ENCODE measurements at places on chromosomes 7 and 10.

GRCh38 chr10:66151346-66151745, 774.5 kb upstream of the LRRTM3 start:
- DNase-seq = no peak

GRCh38 chr10:121865554-121865953, 62.3 kb downstream of the ATE1 start:
- no peak for DNase-seq

GRCh38 chr10:68163735-68164134, 54.4 kb downstream of the MYPN start:
- no peak for DNase-seq

DNA sequence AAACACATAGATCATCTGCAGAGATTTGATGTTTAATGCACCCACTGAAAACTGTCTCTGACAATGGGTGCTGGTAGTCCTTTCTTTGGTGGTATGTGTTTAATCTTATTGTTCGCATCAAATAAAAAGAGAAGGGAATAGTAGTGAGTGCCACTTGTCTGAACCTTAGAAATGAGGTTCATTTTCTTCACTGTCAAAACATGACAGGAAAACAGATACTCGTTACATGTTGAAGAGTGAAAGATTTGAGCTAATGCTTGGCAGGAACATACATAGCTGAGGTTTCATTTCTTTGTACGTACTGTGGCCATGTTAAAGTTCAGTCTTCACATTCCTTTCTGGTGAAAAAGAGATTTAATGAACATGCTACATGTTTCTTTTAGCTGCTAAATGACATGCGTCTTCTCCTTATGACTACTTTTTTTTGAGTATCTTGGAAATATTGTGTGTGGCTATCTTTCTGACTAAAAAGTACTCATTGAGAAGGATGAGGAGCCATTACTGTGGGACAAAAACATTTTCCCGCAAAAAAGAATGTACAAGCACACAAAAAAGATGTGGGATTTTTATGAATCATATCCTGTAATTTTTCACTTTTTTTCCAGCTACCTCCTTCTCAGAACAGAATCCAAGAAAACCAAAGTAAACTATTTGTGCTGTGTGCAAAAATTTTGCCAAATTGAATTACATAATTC, 108.0 kb downstream of the TWIST1 start:
- DNase-seq = no peak

DNA sequence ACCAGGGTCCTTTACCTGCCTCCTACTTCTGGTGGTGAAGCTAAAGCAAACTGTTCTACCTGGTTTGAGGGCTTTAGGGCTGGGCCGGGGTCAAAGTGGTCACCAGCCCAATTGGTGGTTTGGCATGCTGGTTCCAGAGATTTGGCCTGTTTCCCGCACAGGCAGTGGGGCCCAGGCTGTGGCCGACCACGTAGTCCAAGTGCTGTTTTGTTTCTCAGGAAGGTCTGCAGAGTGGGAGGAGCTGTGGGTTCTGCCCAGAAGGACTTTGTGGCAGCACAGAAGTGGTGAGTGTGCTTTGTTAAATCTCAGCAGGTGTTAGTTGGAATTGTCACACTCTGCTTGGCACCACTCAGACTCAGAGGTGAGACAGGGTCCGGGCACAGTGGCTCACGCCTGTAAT, 85.8 kb downstream of the MKX start:
- DNase-seq = no peak

DNA sequence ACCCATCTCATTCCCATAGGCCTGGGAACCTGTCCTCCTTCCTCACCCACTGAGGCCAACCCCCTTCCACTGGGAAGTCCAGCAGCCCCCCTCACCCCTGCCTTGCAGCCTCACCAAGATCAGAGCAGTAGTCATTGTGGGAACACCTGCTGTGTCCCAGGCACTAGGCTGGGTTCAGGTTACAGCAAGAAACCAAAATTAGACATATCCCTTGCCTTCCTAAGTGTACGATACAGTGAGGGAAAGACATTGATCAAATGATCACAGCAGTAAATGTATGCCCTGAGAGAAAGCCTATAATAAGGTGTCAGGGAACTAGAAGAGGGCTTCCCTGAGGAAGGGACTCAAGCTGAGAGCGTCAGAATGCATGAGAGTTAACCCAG, 17.0 kb upstream of the C10orf105 start:
- DNase-seq = no peak

DNA sequence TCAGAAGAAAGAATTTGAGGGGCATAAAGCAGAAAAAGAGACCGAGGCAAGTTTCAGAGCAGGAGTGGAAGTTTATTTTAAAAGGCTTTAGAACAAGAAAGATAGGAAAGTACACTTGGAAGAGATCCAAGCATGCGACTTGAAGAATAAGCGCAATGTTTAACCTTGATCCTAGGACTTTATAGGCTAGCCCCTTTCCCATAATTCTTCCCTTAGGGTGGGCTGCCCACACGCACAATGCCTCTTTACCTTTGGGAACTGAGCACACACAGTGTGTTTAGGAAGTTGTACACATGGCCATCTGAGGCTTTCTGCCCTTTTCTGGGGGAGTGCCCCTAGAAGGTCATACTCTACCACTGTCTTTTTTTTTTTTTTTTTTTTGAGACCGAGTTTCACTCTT, 11.2 kb upstream of the GSTO1 start:
- DNase-seq = no peak

DNA sequence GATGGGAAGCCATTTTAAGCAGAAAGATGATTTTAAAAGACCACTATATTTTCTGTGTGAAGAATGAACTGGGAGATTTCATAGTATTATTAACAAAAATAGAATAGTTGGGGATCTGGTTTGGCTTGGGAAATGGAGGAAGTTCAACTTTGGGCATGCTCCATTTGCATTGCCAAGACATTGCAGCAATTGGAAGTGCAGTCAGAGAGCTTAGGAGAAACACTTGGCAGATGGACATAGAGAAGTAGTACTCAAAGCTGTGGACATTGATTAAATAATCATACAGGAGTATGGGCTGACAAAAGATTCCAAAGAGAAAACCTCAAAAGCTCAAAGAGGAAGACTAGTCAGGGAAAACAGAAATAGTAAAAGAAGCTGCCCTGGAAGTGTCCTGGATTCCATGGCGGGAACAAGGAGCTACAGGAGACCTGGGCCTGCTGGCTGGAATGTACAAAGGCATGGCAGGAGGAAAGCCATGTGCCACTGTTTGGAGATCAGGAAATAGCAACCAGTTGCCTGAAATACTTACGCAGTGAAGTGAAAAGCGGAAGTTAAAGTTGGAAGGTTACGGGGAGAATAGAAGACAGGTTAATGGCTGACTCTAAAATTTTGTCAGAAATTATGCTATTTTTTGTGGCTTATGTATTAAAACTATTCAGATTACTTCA, 93.6 kb upstream of the MXI1 start:
- no peak for DNase-seq

DNA sequence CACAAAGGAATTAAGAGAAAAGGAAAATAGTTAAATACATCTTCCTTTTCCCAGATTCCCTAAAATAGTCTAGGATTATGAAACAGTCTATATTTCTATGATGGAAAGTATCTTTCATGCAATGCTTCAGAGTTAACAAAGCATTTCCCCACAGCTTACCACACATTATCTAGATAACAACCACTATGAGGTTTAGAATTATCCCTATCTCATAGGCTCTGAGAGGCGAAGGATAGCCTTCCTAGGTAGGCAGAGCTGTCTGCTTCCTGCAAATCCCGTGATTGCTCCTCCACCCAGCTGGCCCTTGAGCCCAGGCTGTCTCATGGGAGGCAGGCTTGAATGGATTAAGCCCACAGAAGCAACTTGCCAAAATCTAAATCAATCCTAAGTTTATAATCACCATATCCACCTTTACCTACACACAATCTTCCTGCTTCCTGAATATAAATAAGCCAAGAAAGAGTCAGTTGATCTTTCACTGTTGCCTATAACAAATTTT, 321.4 kb upstream of the AOAH start:
- DNase-seq = no peak

DNA sequence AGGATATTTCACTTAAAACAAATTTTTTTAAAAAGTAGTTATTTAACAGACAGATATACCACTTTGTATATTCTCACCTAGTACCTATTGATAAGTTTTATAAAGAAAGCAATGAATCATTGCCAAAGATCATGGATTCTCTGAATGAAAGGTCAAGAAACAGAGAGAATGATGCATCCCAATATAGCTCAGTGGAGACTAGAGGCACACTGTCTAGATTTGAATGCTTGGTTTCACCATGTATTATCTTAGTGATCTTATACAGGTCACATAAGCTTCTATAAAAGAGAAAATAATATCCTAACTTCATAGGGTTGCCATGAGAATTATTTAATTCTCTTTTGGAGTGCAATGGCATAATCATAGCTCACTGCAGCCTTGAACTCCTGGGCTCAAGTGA, 87.0 kb upstream of the LRRN3 start:
- no peak for DNase-seq

GRCh38 chr10:123909426-123909825, 17.8 kb upstream of the CPXM2 start:
- DNase-seq = no peak

DNA sequence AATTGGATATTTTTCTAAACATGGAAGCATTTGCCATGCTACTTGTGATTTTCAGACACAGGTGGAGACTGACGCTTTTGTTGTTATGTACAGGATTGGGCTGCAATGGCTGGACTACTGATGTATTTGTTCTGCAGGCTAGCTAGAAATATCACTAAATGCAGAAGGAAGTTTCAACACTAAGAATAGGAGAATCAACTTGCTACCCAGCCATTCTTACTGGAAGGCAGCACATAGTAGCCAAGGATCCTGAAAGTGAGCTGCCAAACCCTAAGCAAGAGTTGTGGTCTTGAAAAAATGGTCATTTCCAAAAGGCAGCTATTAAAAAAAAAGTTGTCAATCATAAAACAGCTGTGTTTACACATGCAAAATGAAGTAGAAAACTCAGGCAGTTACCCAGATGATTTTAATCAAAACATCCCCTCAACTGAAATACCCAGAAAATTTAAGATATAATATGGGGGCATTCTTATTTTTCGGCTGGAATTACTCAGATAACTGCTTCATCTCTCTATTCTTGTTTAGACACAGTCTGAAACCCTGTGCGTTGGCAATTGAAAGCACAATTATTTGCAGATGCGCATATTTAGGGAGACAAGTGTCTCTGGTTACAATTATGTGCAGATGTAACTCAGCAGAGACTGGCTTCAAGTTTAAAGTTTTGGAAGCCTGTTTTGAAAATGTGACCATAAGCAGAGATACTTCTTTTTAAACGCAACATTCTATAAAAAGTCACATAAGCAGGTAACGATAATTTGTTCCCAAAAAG, 31.2 kb downstream of the GFRA1 start:
- no peak for DNase-seq

DNA sequence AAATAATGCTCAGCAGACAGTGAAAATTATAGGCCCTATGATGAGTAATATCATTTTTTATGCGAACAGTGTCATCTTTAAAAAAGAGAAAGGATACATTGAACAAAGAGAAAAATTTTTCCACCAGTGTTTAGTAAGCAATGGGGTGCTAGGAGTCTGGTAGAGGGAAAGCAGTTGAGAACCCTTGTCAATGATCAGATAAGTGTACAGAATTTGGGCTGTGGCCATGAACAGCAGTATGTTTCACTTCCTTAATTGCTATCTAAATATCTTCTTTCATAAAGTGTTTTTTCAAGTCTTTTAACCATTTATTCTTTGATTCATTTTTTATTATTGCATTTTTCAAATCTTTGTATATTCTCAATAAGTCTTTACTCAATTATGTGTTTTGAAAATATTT, 750.7 kb upstream of the KCND2 start:
- DNase-seq = no peak
